ENCODE measurements at places on chromosomes 16 and 17. TPM values are rescaled to one million over a fixed set of nuclear protein-coding genes. Genes with fewer than 3 reads are reported as not detected.
A peak's percentile ranks its signal among the peaks of the same experiment; 100 is the strongest.

Gene RAB26
- 28.3 TPM for total RNA-seq

- DNase-seq, result no peak
Measured at GRCh38 chr17:47846716-47847340, 4.1 kb downstream of the SP6 start.

Gene FOXC2
- 0.51 TPM for total RNA-seq

Gene ELMO3
- 42.1 TPM for total RNA-seq

- no peak for DNase-seq
Measured at GRCh38 chr17:42529061-42529460, 7.0 kb upstream of the NAGLU start.

Gene CES5A
- total RNA-seq, result not detected

- no peak for DNase-seq
Measured at GRCh38 chr16:23941025-23941424, 105.2 kb downstream of the PRKCB start.

Gene IL34
- 1.2 TPM for total RNA-seq

GRCh38 chr16:81758376-81758775, 20.7 kb upstream of the PLCG2 start:
- DNase-seq, result no peak

DNA sequence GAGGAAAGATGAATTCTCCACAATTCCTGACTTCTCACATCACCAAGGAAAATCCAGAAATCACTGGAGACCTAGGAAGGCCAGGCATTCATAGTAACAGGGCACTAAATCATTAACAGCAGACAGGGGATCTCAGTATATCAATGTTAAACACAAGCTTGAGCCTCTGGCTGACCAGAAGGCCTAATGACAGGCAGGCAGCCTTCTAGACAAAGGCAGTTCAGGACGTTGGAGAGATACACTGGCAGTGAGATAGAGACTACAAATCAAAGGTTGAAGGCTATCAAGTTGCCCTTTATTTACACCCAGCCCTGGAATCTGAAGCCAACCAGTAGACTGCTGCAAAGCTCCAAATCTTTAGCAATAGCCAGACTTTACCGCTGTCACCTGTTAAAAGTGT, 422.8 kb upstream of the CCL2 start:
- DNase-seq, result no peak

DNA sequence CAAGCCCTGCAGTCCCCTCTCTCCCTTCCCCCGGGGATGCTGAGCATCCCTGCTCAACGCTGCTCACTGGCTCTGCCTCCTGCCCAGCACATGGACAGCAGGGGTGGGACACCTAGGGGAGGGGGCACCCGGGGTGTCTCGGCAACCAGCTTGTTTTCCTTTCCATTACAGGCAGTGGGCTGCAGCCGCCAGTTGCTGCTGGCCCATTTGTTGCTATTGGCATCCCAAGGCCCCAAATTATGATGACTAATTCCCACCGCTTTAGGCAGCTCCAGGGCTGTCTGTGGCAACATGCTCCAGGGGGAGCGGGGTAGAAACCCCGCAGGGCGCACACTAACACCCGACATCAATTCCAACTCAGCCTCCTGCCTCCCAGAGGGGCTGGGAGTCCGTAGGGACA, 4.9 kb downstream of the SDK2 start:
- DNase-seq, result no peak

DNA sequence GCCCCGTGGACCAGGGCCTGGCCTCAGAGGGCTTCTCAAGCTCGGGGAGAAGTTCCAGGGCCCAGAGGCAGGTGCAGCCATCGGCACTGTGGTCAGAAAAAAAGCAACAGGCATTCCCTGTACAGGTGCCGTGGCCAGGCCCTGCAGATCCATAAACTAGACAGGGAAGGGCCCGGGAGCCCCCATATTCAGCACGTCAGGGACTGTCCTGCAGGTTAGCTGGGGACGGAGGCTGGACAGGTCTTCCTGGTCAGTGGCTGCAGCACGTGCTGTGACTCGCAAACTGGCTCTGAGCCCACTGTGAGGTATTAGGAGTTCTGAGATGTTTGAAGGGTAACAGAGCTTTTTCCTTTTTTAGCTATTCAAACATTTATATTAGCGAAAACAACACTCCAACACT, 15.0 kb upstream of the C16orf95 start:
- no peak for DNase-seq

Gene SLC6A2
- total RNA-seq, result 0.19 TPM

DNA sequence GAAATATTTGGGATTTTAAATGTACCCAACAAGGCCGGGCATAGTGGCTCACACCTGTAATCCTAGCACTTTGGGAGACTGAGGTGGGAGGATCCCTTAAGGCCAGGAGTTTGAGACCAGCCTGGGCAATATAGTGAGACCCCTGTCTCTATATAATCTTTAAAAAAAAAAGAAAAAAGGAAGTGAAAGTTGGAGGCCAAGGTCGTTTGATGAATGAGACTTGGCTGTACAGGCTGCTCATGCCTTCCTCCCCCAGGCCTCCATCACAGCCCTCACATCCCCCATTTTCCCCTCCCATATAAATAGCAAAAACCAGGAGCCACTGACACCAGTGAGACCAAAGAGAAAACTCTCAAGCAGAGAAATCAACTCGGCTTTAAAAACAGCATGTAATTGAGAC, 3.3 kb upstream of the CA7 start:
- no peak for DNase-seq

DNA sequence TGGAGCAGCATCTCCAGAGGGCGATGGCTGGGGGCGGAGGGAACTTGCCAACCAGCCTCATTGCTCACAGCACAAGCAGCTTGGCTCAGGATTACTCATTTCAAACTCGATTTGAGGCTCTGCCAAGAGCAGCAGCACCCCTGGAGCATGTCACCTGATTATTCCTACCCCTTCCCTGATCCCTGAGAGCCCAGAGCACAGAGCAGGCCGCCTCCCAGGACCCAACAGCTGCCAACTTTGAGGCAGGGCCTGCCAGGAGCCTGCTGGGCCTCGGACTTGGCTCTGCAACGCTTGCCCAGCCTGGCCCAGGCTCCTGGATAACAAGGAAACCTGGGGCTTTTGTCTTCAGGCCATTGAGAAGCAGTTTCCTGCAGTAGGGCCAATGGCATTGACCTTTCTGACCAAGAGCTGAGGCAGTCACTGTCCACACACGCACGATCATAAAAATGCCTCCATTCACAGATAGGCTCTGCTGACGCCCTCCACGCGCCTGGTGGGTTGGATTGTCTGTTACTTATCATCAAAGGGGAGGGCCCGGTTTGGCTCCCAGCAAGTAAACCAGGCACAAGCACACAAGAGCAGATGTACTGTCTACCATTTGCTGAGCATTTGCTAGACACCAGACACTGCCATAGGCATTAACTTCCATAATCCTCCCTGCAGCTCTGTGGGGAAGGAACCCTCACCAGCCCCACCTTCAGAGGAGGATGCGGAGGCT, 406.6 kb upstream of the EEF2KMT start:
- no peak for DNase-seq

Gene SPIRE2
- total RNA-seq, result 52.5 TPM

Gene TNK1
- total RNA-seq, result 29.5 TPM

GRCh38 chr17:58303971-58304749, 23.4 kb upstream of the MPO start:
- DNase-seq, result peak; percentile 39

GRCh38 chr17:79779084-79779529, 1.2 kb downstream of the CBX2 start:
- DNase-seq, result no peak

DNA sequence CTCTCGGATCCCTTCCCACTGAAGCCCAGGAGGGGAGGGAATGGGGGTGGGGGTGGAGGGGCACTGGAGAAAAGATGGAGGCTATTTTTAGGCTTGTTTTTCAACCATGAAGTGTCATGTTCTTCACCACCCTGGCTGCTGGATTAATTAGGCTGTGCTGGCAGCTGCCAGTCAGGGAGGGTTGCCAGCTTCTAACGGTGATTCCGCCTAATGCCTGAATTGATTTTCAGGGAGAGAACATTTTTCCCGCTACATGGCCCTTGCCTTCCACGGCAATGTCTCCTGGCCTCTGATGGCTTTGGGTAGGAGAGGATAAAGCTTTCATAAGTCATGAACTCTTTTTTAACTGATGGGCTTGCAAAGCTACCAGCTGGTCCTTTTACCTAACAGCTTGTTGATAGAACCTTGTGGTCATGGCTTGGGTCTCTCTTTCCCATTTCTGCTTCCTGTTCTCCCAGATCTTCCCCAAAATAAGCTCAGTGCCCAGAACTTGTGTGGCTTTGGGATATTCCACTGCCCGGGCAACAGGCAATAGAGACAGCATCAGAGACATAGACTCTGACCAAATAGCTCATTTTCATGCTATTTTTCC, 167.4 kb downstream of the PITPNC1 start:
- no peak for DNase-seq

Gene TBC1D3K
- not detected for total RNA-seq

DNA sequence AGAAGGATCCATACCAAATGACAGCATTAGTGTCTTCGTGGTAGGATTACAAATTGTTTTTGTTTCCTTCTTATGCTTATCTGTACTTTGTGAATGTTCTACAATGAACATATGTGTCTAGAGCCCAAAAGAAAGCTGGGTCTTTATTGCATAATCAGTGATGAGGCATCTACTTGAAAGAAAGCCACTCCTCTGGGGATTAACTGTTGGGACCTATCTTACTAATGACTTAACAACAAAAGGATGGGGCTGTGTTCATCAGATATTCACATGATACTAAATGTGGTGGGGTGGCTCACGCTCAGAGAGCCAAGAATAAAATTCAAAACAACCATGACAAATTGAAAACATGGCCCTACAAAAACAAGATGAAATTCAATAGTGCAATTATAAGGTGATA, 160.2 kb downstream of the RGS9 start:
- DNase-seq, result no peak

GRCh38 chr17:29443041-29443739, 53.0 kb downstream of the TAOK1 start:
- no peak for DNase-seq

Gene PYDC1
- total RNA-seq, result not detected
